ENCODE measurements at places on chromosomes 6 and 20. TPM values are rescaled to one million over a fixed set of nuclear protein-coding genes. Genes with fewer than 3 reads are reported as not detected.

The CST4 gene
- total RNA-seq = 0.17 TPM

DNA sequence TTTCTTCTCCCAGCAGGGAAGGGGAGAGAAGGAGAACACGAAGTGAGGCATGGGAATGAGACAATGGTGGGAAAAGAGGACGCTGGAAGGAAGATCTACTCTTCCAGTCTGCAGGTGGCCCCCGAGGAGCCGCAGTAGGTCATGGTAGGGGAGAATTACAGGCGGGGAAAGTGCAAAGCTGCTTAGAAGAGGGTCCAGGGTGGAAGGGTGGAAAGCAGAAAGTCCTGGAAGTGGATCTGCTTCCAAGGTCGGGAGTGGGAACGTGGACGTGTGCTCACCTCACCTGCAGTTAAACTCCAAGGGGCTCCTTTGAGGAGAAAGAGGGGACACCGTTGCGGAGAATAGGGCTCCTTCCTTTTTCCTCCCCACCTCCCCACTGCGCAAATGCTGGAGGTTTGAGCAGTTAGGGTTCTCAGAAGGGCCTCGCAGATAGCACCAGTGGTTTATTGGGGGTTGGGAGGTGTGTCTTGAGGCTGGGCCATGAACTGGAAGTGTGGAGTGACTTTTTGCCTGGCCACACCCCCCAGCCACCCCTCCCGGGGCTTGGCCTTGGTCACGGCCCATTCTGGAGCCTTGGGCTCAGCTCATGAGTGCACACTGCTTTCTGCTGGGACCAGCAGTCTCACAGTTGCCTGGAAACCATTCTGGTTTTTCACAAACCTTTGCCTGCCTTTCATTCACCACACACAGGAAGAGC is 100.4 kb upstream of the MLN start:
- H3K27ac ChIP-seq = no peak overlapping the region
- H3K4me3 ChIP-seq = no peak overlapping the region
- no peaks in the 10 kb centered on the region for H3K36me3 ChIP-seq
- no peak for DNase-seq
- no peaks in the 10 kb centered on the region for H3K4me1 ChIP-seq

GRCh38 chr20:11296951-11297350 is 620.7 kb upstream of the BTBD3 start:
- no peaks in the 10 kb centered on the region for H3K27me3 ChIP-seq
- H3K4me3 ChIP-seq = no peak overlapping the region
- no peaks in the 10 kb centered on the region for H3K4me1 ChIP-seq
- DNase-seq = peak; percentile 7

The SPATS1 gene
- total RNA-seq = under 0.01 TPM

The SMLR1 gene
- not detected for total RNA-seq

GRCh38 chr6:32937230-32937633 is 3.6 kb downstream of the HLA-DMB start:
- H3K4me3 ChIP-seq = no peak overlapping the region
- no peaks in the 10 kb centered on the region for H3K36me3 ChIP-seq
- H3K4me1 ChIP-seq = no peaks in the 10 kb centered on the region

The BRD2 gene
- total RNA-seq = 75.6 TPM

The NOX3 gene
- not detected for total RNA-seq

- H3K27ac ChIP-seq = no peak overlapping the region
- DNase-seq = no peak
- no peak overlapping the region for H3K4me3 ChIP-seq
- H3K27me3 ChIP-seq = no peaks in the 10 kb centered on the region
- H3K4me1 ChIP-seq = no peaks in the 10 kb centered on the region
These were observed 117.4 kb downstream of the TTLL2 start for GRCh38 chr6:167442245-167442644.

The DUSP15 gene
- not detected for total RNA-seq

The MAK gene
- not detected for total RNA-seq

The BTN1A1 gene
- total RNA-seq = not detected

DNA sequence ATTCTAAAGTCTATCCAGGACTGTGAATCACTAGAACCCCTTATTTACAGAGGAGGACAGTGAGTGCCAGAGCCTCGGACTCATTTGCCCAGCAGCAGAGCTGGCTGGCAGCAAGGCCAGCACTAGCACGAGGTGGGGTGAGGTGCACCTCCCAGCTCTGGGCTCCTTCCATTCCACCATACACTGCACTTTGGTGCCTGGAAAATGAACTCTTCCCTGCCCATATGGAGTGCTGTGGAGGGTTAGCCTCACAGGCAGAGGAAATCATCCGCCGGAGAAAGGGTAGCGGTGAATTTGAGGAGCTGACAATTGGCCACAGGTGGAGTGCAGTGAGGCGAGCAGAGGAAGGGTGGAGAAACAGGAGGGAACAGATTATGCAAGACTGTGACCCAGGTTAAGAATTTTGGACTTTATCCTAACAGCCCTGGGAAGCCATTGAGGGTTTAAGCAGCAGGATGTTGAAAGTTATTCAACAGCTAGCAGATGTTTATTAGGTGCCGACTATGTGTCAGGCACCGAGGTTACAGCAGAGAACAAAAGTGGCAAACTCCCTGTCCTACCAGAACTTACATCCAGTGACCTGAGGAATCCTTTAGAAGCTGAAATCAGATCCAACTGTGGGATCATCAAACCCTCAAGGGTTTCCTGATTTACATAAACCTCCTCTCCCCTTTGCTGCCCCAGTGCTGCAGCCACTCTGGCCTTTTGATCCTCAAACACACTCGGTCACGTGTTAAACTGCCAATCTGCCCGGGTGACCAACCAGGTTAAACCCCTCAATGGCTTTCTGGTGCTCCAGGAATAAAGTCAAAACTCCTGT is 6.2 kb downstream of the TRIM26 start:
- H3K27me3 ChIP-seq = no peaks in the 10 kb centered on the region
- peak; percentile 31 for DNase-seq
- H3K27ac ChIP-seq = no peak overlapping the region
- H3K36me3 ChIP-seq = no peaks in the 10 kb centered on the region
- H3K4me3 ChIP-seq = no peak overlapping the region

DNA sequence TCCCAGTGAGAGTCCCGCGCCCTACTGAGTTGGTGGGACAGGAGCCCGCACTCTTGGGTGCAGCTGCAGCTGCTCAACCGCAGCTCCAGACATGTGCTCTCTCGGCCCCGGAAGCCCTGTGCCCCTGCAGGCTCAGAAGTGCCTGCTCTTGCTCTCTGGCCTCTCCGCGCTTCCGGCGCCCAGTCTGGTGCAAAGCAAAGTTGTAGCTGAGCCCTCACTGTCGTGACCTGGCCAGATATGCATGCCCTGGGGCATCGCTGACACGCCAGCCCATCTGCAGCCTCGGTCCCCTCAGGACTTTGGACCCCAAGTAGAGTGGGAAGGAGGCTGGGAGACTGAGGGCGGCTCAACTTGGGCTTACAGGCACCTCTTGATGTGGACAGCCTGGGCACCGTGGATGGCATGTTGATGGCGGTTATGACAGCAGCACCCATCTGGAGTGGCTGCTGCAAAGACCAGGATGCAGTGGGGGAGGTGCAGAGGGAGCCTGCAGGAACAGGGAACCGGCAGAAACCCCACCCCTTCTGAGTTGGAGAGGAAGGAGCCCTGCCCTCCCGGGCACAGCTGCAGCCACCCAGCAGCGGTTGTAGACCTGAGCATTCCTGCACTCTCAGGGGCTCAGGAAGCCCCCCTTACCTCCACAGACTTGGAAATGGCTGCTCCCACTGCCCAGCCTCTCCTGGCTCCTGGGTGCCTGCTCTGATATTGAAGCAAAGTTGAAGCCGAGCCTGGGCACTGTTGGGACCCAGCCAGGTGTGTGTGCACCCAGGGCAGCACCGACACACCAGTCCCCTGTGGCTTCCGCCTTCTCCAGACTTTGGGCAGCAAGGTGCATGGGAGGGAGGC is 462.6 kb downstream of the TBC1D32 start:
- H3K27me3 ChIP-seq = no peaks in the 10 kb centered on the region
- no peaks in the 10 kb centered on the region for H3K4me1 ChIP-seq
- no peak for DNase-seq
- no peak overlapping the region for H3K4me3 ChIP-seq
- no peaks in the 10 kb centered on the region for H3K36me3 ChIP-seq
- H3K27ac ChIP-seq = no peak overlapping the region

GRCh38 chr6:88702956-88703556 is 260.4 kb downstream of the RNGTT start:
- H3K36me3 ChIP-seq = no peaks in the 10 kb centered on the region
- no peaks in the 10 kb centered on the region for H3K27me3 ChIP-seq
- DNase-seq = no peak
- H3K27ac ChIP-seq = no peak overlapping the region

DNA sequence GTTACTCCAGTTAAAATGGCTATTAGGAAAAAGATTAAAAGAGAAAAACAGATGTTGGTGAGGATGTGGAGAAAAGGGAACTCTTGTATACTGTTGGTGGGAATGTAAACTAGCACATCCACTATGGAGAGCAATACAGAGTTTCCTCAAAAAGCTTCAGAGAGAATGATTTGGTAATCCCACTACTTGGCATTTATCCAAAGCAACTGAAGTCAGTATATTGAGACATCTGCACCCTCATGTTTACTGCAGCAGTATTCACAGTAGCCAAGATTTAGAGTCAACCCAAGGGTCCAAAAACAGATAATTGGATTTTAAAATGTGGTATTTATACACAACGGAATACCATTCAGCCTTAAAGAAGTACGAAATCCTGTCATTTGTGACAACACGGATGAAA is 469.5 kb downstream of the QKI start:
- H3K27ac ChIP-seq = no peak overlapping the region
- H3K4me3 ChIP-seq = no peak overlapping the region
- peak; percentile 65 for DNase-seq
- H3K27me3 ChIP-seq = no peaks in the 10 kb centered on the region

DNA sequence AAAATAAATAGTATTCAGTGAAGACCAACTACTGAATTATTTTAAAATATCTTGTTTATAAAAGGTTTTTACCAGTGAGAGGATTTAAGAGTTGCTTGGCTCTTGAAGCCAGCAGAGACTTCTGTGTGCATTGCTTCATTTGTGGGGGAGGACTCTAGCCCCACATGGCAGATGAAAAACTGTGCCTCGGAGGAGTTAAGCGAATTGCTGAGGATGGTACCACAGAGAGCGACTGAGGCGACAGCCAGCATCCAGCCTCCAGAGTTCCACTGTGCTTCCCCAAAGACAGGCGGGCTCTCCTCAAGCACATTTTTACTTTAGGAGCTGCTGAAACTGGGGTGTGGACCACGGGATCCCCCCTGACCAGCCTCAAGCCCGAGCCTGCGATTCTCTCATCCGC is 80.7 kb downstream of the THBS2 start:
- H3K27me3 ChIP-seq = no peaks in the 10 kb centered on the region
- H3K27ac ChIP-seq = peak overlapping the region; percentile 75
- no peaks in the 10 kb centered on the region for H3K36me3 ChIP-seq
- peak; percentile 20 for DNase-seq
- no peak overlapping the region for H3K4me3 ChIP-seq

DNA sequence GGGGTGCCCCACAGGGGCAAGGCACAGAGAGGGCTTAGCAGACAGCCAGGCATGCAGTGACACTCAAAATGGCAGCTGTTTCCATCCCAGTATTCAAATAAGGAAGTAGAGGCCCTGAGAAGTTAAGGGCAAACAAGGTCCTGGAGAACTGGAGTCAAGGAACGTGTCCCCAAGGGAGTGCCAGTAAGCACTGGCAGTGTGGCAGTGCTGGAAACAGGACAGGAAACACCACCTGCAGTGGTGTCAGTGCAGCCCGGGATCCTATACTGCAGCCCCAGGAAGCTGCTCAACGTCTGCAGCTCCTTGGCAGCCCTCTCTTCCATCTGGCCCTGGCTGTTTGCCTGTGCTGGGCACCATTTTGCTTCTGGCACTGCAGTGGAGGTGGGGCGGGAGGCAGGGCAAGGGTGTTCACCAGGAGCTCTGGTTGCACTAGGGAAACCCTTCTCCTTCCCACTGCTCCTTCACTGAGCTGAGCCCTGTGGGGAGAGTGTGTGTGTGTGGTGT is 56.3 kb downstream of the EDN3 start:
- no peaks in the 10 kb centered on the region for H3K4me1 ChIP-seq
- no peak overlapping the region for H3K4me3 ChIP-seq
- H3K27ac ChIP-seq = no peak overlapping the region
- no peaks in the 10 kb centered on the region for H3K36me3 ChIP-seq
- no peaks in the 10 kb centered on the region for H3K27me3 ChIP-seq

The NKAIN2 gene
- not detected for total RNA-seq

- no peaks in the 10 kb centered on the region for H3K36me3 ChIP-seq
- peaks cover 17% of the 10 kb centered on the region for H3K27me3 ChIP-seq
- H3K4me3 ChIP-seq = no peak overlapping the region
- no peak overlapping the region for H3K27ac ChIP-seq
These were observed 19.5 kb upstream of the SLC22A7 start for GRCh38 chr6:43278524-43279078.

- no peak for DNase-seq
- no peaks in the 10 kb centered on the region for H3K27me3 ChIP-seq
- no peaks in the 10 kb centered on the region for H3K36me3 ChIP-seq
- no peak overlapping the region for H3K4me3 ChIP-seq
These were observed 120.9 kb downstream of the TIAM2 start for GRCh38 chr6:155115893-155116570.

The TXNDC5 gene
- 253 TPM for total RNA-seq

The CAGE1 gene
- under 0.01 TPM for total RNA-seq

- no peaks in the 10 kb centered on the region for H3K36me3 ChIP-seq
- H3K4me3 ChIP-seq = no peak overlapping the region
- H3K4me1 ChIP-seq = no peaks in the 10 kb centered on the region
- no peaks in the 10 kb centered on the region for H3K27me3 ChIP-seq
- H3K27ac ChIP-seq = no peak overlapping the region
- no peak for DNase-seq
These were observed 16.6 kb downstream of the SMOC2 start for GRCh38 chr6:168457653-168457934.

The CD40 gene
- 2.3 TPM for total RNA-seq

The TBXT gene
- not detected for total RNA-seq

The PRSS35 gene
- 6.8 TPM for total RNA-seq

- H3K4me3 ChIP-seq = no peak overlapping the region
- no peak for DNase-seq
- no peaks in the 10 kb centered on the region for H3K27me3 ChIP-seq
- peaks cover 15% of the 10 kb centered on the region for H3K36me3 ChIP-seq
- H3K27ac ChIP-seq = no peak overlapping the region
- H3K4me1 ChIP-seq = peaks cover 28% of the 10 kb centered on the region
These were observed 16.6 kb downstream of the TGM2 start for GRCh38 chr20:38148328-38149102.

The CTCFL gene
- total RNA-seq = not detected

DNA sequence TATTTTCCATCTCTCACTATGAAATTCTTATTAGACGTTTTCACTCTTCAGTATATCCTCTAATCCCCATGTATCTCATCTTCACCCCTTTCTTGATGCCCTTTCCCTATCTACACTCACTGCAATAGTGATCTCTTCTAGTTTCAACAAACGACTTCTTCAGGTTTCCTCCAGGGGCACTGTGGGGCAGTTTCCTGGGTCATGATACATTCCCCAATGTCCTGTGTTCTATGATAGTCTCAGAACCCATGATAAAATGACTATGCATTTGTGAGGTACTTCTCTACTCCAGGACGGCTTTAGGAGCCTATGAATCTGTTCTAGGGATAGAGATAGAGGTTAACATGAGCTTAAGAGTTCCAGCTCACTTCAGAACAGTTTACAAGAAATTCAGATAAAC is 183.3 kb downstream of the FOXC1 start:
- H3K4me1 ChIP-seq = peaks cover 2% of the 10 kb centered on the region
- no peak overlapping the region for H3K27ac ChIP-seq
- H3K4me3 ChIP-seq = no peak overlapping the region
- H3K36me3 ChIP-seq = no peaks in the 10 kb centered on the region
- no peaks in the 10 kb centered on the region for H3K27me3 ChIP-seq
- peak; percentile 17 for DNase-seq

GRCh38 chr6:4004249-4004648 is 74.7 kb downstream of the FAM217A start:
- no peak for DNase-seq
- no peak overlapping the region for H3K27ac ChIP-seq
- H3K4me1 ChIP-seq = no peaks in the 10 kb centered on the region
- peaks cover 2% of the 10 kb centered on the region for H3K36me3 ChIP-seq
- no peak overlapping the region for H3K4me3 ChIP-seq
